ENCODE measurements at places on chromosomes 6 and 20.

- DNase-seq, result no peak
These were observed 31.1 kb upstream of the SSTR4 start for GRCh38 chr20:23003881-23004460.

DNA sequence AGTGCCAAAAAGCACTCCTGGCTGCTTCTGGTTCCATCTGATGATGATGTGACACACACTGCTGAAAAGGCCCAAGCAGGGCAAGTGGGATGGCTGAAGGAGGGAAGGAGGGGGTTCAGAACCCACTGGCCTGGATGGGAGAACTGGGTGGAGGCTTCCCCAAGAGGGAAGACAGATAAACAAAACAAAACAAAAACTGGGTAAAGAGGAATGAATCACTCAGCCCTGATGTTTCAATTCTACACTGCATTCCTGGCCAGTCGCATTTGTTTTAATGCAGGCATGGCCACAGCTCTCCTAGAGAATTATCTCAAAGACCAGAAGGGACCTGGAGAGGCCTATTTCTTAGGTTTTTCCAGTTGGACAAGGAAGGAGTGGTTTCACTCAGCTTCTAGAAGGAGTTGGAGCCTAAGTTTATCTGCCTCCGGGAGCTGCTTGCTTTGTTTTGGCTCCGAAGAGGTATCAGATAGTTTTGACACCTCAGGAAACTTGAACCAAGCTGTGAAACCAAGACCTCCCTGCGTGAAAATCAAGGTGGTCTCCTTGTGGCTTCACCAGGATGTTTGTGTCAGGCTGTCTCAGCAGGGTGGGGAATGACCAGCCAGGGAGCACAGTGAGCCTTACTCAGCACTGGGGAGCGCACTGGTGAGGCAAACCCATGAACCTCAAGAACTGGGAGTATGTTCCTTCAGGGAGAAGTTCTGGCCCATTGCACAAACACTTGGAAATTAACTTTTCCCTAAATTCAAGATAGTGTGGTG lies 16.1 kb downstream of the TTPAL start:
- DNase-seq, result peak; percentile 37

DNA sequence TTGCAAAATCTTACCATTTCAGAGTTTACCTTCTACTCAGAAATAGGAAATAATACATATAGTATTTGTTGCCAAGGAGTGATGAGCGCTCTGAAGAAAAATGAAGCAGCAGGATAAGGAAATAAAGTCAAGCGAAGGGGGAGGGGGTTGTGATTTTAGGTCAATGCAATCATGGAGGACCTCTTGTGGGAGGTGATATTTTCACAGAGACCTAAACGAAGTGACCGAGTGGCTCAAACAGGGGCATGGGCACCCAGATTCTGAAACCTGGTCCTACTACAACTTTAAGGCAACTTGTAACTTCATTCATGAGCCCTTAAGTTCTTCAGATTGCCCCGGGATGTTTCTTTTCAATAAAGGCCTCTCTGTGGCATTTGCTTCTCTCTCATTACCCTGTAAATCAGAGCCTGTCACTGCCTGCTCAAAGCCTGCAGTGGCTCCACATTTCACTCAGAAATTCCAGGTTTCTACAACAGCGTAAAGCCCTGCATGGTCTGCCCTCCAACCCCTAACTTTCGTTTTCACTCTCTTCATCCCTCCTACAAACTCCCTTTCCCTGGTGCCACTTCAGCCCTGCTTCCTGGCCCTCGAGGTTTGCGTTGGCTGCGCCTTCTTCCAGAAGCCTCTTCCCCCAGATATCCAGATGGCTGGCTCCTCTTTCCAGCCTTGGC lies 162.7 kb downstream of the TBC1D7 start:
- DNase-seq, result no peak

GRCh38 chr6:20709451-20709850 lies 175.2 kb downstream of the CDKAL1 start:
- no peak for DNase-seq

DNA sequence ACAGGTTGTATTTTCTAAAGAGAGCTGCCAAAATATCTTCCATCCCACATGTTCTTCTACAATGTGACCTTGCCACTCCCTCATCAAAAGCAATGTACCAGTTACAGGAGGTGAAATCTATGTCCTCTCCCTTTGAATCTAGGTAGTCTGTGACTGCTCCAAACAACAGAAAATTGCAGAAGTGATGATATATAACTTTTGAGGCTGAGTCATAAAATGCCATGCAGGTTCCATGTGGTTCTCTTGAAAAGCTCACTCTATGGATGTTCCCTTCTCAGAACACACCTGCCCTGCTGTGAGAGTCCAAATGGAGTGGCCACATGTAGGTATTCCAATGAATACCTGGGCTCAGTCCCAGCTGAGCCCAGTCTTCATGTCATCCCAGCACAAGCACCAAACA lies 16.9 kb upstream of the PHIP start:
- DNase-seq, result no peak

DNA sequence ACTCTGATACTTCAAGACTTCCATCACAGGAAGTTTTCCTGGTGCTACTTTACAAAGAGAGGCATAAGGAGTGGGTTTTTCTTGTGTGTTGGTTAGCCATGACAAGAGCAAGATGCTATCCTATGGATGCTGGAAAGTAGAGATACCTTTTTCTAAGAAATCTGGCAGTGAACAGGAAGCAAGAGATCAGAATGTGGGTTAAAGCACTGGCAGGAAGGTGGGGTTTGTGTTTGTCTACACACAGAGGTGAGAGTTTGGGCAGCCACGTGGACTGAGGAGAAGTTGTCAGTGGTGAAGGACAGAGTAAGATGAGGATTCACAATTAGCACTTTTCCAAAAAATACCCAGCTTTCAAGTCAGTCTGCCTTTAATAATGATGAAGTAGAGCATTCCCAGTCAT lies 17.9 kb downstream of the SLC2A12 start:
- no peak for DNase-seq

DNA sequence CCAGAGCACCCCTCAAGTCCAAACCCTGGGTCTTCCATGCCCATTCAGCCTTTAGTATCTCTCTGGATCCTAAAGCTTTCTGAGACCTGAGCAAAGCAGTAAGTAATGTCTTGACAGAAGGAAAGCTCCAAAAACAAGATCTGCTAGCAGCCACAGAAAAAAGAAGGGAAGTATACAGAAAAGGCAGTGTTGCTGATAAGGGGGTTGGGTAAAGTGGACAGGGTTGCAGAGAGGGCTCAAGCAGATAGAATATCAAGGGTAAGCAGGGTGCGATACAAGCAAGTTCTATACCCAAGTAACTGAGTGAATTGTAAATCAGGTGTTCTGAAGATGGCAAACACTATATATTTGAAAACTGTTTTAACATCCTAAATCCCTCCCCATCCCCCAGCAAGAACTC lies 113.4 kb upstream of the CARMIL1 start:
- no peak for DNase-seq

DNA sequence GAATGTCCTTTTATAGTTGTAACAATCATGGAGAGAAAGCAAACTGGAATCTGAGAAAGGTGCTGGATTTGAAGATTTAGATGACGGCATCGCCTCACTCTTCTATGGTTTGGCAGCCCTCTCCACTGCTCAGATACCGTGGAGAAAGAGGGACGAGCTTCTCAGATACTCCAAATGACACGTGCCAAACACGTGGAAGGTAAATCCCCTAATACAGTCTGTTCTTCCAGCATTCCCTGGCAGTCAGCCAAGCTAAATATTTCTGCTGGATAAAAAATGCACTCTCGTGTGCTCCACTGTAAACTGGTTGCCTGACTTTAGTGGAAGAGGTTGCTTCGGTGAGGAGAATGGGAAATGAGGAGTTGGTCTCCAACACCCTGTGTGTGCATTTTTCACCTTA lies 16.7 kb upstream of the PRDM1 start:
- no peak for DNase-seq

GRCh38 chr6:25220857-25221256 lies 58.3 kb upstream of the CARMIL1 start:
- no peak for DNase-seq

DNA sequence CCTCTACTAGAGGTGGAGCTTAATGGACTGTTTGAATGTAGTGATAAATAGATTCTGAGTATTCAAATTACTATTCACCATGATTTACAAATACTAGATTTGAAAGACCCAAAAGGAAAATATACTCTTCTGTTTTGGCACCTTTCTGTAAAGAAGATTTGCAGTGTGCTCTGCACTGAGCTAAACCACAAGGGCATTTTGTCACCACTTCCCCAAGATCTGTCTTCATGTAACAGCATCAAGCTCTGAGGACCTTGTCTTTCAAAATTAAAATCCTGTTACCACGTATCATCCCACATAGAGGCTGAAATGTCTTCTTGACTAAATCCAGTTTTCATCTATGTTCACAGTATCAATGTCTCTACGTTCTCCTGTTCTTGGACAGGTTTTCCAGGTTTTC lies 3.3 kb upstream of the PGK2 start:
- peak; percentile 2 for DNase-seq

GRCh38 chr6:36508532-36508931 lies 38.7 kb downstream of the STK38 start:
- DNase-seq, result no peak

GRCh38 chr6:115668211-115668610 lies 392.5 kb downstream of the FRK start:
- DNase-seq, result no peak

GRCh38 chr6:21522143-21522747 lies 71.3 kb upstream of the SOX4 start:
- no peak for DNase-seq

GRCh38 chr6:33719326-33719987 lies 8.0 kb upstream of the UQCC2 start:
- DNase-seq, result no peak

GRCh38 chr6:46381057-46381456 lies 110.2 kb downstream of the RCAN2 start:
- no peak for DNase-seq

DNA sequence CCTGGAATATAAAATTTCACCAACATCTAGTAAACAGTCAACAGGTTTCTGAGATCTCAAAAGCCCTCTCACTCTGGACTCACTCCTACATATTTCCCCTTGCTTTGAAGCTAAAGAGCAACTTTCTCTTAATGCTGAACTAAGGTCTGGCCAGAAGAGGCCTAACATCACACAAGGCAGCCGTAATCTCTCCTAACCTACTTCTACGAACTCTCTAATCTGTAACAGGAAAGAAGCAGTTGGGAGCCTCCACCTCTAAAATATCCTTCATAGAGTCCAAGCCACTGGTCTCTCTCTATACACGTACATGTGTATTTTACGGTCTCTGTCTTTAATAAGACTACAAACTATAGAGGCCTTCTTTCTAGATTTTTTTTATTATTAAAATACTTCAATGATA lies 72.0 kb downstream of the REV3L start:
- DNase-seq, result no peak

DNA sequence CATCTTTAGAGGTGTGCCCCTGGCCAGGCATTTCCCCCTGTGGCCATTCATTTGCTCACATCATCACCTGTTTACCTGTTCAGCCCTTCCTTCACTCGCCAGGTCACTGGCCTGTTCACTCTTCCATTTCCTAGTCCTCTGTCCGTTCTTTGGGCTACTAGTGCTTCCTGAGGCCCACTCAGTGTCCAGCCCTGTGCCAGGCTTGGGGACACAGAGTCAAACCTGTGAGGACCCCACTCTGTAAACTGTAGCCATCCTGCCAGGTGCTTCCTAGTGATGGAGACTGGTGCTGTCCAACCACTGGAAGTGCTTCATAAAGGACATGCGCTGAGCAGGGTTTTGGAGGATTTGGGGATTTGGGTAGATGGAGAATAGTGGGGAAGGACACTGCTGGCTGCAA lies 3.5 kb downstream of the DLGAP4 start:
- no peak for DNase-seq

DNA sequence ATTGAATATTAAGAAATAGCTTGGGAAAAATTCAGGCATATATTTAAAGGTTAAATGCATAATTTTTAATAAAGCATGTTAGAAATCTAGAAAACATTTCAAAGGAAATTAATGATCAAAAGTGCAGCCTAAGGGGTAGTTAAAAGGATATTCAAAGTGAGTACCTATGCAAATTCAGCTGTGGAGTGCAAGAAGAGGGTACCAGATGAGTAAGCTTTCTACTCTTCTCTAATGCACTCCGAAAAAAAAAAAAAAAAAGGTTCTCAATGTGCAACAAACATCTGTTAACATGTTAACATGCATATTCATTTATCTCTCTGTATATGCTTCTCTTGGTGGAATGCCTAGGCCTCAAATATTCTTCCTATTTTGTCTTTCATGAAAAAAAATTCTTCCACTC lies 32.0 kb upstream of the KATNA1 start:
- no peak for DNase-seq

DNA sequence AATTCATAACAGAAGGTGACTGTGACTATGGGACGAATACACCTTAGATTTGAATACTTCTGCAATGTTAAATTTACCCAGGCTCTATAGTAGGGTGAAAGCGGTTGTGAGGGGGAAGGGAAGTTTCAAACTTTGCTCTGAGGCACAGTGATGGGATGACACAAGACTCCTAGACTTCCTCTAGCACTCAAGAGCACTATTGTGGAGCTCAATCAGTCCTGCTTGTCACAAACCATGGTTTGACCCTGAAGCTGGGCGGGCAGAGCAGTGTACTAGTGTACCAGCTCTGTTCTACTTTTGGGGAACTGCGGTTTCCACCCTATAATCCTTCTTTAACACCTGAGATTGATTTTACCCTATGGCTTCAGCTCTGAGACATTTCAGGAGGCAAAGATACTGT lies 17.1 kb downstream of the TRIM27 start:
- no peak for DNase-seq

Measured in T-helper 2 cell (primary cell).